H1 (cell line): ENCODE measurements at places on chromosomes 1 and 21.

GRCh38 chr1:25567710-25568089 lies 24.3 kb downstream of the LDLRAP1 start:
- DNase-seq: no peak

GRCh38 chr1:243973169-243973568 lies 77.9 kb upstream of the ZBTB18 start:
- no peak for DNase-seq

GRCh38 chr1:69985901-69986439 lies 219.4 kb downstream of the LRRC40 start:
- no peak for DNase-seq

GRCh38 chr1:36760081-36760480 lies 274.2 kb downstream of the GRIK3 start:
- no peak for DNase-seq

DNA sequence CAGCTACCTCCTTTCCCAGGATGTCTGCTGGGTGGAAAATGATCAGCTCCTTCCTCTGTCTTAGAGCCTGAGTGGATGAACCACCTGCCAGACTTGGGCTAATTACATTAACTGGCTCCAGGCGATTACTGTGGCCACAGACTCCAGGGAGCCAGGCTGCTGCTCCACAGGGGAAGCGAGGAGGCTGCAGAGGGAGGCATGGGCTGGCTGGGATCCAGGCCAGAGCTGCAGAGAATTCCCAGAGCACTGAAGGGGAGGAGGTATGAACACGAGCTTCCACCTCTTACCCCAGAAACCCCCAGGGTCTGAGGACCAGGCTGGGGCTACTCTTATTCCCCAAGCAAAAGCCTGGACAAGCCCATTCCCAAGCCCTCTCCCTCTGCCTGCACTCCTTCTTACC lies 136.0 kb upstream of the KLHDC7A start:
- no peak for DNase-seq

GRCh38 chr1:17816511-17816910 lies 61.4 kb downstream of the ACTL8 start:
- DNase-seq: no peak

GRCh38 chr1:219278288-219278687 lies 104.6 kb downstream of the LYPLAL1 start:
- no peak for DNase-seq

DNA sequence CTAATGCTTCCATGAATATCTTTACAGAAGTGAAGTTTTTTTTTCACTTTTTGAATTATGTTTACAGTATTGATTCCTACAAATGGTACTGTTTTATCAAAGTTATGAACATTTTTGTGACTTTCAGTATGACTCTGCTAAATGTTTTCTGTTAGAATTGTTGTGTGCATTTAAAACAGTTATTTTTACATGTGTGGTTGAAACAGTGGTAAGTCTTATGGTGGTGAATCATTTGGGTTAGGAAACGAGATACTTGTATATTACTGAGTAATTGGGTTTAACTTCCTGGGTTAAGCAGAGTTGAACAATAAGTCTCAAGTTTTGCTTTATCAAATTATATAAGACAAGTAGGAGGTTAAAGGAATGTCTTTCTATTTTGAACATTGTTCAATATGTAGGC lies 66.8 kb downstream of the VPS13D start:
- no peak for DNase-seq

- DNase-seq: no peak
Measured at GRCh38 chr1:43438576-43438952, 15.2 kb downstream of the HYI start.

- no peak for DNase-seq
Measured at GRCh38 chr1:237834461-237834860, 56.3 kb downstream of the ZP4 start.

- no peak for DNase-seq
Measured at GRCh38 chr1:161838362-161838761, 72.2 kb downstream of the ATF6 start.

- no peak for DNase-seq
Measured at GRCh38 chr1:207964195-207964966, 53.5 kb upstream of the CD34 start.

- no peak for DNase-seq
Measured at GRCh38 chr1:31099293-31100032, 33.9 kb upstream of the PUM1 start.

DNA sequence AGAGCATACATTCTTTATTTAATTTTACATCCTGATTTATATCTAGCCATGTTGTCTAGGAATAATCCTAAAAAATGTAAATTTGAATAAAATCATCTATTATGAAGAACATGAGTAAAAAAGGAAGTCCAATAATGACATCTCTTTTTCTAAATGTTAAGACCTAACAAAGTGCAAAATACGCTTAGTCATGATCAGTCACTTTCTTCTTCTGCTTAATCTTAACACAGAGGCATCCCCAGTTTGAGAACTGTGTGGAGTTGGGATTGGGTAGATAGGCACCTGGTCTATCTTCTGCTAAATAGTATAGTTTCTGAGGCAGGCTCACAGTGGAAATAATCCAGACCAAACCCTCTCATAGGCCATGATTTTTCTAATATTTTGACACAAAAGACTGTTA lies 311.7 kb upstream of the LRRC7 start:
- DNase-seq: no peak

DNA sequence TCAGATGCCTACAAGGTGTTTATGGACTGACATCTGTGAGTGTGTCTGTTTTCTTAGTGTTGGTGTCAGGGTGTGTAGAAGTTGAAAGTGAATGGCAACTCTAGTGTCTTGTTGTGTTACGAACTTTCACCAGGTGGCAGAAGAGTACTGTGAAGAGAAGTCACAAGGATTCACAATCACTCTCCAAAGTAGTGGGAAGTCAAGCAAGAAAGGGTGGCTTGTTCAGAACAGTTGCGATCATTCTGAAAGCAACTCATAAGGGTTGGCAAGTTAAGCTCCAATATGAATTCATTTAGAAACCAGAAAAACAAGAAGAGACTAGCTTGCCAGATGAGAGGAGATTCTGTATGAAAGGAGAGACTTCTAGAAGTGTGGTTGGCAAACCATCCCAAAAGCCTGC lies 86.1 kb downstream of the FASLG start:
- DNase-seq: no peak
